ENCODE measurements at places on chromosomes 7 and 10.

DNA sequence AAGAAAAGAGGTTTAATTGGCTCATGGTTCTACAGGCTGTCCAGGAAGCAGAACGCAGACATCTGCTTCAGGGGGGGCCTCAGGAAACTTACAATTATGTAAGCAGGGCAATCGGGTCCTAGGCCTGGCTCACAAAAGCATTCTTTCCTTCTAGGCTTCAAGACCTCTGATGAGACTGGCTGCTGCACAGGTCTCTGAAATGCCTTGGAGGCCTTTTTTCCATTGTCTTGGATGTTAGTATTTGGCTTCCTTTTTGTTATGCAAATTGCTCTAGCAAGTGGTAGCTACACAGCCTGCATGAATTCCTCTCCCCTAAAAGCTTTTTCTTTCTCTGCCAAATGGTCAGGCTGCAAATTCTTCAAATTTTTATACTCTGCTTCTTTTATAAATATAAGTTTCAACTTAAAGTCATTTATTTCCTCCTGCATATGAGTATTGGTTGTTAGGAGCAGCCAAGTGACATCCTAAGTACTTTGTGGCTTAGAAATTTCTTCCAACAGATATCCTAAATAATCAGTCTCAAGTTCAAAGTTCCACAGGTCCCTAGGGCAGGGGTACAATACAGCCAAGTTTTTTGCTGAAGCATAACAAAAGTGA, 83.1 kb upstream of the SEMA3A start:
- DNase-seq = no peak

- DNase-seq = no peak
These were observed 70.5 kb downstream of the FAM204A start for GRCh38 chr10:118271671-118272070.

- no peak for DNase-seq
These were observed 142.2 kb upstream of the INSYN2A start for GRCh38 chr10:127338399-127339110.

- peak; percentile 67 for DNase-seq
These were observed 221.7 kb downstream of the PHTF2 start for GRCh38 chr7:78020136-78020873.

DNA sequence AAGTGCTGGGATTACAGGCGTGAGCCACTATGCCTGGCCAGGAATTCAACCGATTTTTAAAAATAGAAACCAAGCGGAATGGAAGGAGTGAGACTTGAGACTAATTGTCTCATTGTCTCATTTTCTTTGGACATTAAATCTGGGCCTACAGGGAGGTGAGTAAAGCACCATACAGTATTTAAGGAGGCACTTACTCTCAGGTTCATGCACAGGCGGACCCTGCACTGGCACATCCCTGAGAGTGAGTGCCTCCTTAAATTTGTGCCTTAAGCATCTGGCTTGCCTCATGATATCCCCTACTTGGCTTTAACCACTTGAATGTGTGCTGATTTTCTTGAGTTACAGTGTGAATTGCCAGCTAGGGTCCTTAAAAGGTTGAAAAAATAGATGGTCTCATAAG, 10.6 kb downstream of the UBE3C start:
- no peak for DNase-seq

DNA sequence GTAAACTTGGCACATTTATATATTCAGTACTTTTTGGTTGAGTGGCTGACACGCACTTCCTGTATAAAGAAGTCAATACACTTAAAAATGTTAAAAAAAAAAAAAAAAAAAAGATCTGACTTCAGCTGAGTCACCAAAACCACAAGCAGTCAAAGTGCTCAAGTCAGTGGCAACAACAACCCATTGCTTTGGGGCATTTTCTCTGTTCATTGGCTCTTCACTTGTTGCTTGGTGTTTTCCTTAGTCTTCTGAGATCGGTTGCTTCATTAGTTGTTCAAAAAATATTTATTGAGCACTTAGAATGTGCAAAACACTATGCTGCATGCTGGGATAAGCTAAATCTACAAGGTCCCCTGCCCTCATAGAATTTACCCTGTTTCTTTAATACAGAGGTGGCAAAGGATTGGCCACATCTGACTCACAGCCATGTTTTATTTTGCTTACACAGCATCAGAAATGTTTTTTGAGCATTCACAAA, 63.7 kb downstream of the ZNRF2 start:
- no peak for DNase-seq

DNA sequence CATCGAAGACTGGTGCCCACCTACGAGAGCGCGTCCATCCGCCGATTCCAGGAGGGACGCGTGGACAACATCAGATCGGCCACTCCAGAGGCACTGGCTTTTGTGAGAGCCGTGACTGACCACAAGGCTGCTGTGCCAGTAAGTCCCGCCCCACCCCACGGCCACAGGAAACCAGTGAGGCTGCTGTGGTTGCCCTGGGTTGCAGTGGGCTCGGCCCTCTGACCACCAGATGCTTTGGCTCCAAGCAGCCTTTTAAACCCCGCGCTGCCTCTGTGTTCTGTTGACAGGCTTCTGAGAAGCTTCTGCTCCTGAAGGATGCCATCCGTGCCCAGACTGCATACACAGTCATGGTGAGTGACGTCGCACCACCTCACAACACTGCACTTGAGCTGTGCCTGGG, 24.4 kb upstream of the C10orf53 start:
- DNase-seq = no peak

GRCh38 chr10:123154711-123155505, 706 bp downstream of the BUB3 start:
- no peak for DNase-seq

DNA sequence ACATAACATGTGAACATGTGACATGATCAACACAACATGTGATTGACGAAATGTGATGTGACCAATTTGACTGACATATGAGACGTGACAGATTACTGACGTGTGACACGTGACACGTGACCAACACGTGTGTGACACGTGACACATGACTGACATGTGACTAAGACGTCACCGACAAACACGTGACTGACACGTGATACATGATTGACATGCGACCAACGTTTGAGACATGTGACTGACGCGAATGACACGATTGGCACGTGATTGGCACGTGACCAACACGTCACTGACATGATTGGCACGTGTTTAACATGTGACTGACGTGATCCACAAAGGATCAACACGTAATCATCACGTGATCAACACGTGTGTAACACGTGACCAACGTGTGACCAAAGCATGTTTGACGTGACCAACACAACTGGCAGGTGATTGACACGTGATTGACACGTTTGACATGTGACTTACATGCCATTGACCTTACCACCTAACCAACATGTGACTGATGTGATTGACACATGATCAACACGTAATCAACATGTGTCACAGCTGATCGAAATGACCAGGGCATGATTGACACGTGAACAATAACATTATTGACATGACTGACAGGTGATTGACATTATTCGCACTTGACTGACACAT, 23.7 kb downstream of the CRPPA start:
- no peak for DNase-seq

DNA sequence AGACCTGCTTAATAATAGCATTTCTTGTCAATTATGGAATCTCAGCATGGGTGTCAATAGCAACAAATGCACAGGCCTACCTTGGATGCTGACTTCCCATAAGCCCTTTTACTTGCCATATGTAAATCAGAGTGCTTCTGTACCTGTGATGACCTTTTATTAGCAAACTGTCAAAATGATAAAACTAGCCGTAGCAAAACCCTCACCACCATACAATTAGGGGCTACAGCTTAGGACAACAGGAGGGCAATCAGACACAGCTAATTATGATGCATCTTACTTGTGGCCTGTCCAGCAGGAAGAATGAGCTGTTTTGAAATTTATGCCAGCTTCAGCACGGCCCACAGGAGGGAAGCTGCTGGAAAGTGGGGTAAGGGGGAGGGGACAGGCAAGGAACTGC, 201.6 kb downstream of the TAX1BP1 start:
- no peak for DNase-seq

DNA sequence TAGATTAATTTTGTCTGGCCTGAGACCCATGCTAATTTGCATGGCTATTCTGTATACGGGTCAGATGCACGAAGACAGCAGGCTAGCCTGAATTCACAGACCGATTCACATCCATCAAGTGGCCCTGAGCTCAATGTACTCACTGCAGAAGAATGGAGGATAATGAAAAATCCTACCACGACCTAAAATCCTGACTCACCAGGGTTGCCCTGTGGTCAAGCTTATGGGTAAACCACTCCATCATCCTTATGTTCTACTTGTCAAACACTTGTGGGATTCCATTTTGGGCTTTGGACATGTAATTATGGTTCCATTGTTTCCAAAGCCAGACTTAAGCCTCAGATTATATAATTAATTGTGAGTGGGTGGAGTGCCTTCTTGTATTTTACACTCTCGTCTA, 110.4 kb upstream of the ZNF438 start:
- DNase-seq = no peak

- no peak for DNase-seq
These were observed 76.8 kb upstream of the CARD11 start for GRCh38 chr7:3120513-3120912.

GRCh38 chr10:62038609-62039190, 137.2 kb downstream of the ARID5B start:
- DNase-seq = no peak

DNA sequence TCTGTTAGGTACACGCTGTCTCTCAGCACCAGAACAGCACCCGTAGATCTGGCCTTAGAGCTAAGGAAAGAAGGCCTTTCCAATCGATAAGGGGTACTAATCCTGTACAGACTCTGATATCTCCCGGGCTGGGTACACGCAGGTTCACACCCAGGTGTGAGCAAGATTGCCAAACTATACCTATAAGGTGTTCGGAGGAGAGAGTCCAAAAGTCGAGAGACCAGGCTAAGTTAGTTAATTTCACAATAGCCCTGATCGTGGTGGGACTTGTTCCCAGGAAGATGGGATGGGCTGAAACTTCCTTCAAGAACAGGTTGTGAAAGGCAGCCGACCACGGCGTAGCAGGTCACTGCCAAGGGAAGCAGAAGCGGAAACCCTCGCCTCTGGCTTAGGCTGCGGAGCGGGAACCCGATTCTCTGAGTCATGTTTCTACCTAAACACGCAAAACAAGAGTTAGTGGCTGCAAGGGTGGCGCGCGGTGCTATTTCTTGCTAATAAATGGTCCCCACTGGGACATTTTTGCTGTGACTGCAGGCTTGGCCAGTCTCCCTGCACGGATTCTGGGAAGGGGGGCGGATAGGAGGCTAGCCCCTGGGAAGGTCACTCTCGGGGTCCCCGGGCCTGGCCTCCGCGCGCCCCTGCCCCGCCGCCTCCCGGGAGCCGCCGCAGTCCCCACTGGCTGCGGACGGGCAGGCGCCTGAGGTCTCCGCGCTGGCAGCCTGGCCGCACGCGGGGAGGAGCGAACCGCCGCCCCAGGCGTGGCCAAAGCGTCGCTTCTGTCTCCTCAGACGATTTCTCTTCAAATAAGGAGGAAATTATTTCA, 75.4 kb upstream of the PDSS1 start:
- no peak for DNase-seq

DNA sequence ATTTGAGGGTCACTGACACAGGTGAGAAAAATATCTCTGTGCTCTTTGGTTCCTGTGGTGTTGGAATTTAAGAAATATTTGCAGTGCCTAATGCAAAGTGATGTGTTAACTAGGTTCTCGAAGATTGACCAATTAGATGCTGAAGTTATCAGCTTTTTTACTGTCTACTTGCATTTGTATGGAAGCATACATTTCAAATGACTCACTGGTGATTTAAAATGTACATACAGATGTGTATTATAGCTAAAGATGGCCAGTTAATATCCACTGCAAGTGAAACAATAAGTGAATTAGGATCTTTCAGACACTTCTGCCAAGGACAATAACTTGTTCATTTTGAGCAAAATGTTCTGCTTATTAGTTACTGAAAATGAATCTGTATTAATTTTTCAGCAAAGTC, 205.0 kb downstream of the FANK1 start:
- DNase-seq = no peak

GRCh38 chr10:12701696-12702095, 299.8 kb downstream of the CCDC3 start:
- DNase-seq = no peak

DNA sequence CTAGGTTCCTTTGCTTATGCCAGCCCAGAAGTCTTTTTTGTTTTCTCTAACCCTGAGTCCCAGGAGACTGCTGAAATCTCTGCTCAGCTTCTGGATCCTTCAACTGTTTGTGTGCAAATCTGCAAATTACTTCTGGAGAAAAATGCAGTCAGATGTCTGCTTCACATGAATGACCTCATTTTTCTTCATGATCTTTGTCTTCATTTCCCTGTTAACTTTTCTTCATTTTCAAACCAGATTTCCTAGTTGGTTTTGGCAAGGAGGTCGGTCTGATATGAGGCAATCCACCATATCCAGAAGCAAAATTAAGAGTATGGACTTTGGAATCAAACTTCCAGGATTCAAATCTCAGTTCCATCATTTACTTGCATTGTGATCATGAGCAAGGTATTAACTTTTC, 66.8 kb downstream of the ZNF503 start:
- DNase-seq = no peak
